ENCODE measurements at places on chromosomes 16 and 17.

GRCh38 chr16:46658925-46659324 is 30.1 kb downstream of the VPS35 start:
- DNase-seq: no peak

GRCh38 chr17:66865151-66865550 is 30.2 kb downstream of the CACNG5 start:
- DNase-seq: no peak

GRCh38 chr16:117379-118365 is 20.8 kb downstream of the NPRL3 start:
- DNase-seq: peak; percentile 44

DNA sequence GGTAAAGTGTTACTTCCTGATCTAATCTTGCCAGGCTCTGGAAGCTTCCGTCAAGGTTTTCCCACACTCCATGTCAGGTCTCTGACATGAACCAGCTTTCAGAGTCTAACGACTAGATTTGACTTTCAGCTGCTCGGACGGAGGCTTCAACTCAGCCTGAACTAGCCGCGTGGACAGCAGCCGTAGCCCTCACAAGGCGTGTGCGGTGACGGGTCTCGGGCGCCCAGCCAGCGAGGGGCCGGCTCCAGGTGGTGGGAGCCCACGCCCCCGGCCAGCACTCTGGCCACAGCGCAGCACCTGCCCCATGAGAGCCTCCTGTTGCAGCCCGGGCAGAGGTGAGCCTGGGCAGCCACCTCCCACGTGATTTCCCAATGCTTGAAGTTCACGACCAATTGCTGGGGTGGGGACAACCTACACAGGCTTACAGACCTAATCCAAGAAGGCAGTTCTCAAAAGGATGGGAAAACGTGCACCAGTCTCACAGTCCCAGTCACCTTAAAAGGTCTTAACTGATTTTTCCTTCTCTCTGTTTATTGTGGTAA is 45.5 kb downstream of the TBC1D16 start:
- no peak for DNase-seq

DNA sequence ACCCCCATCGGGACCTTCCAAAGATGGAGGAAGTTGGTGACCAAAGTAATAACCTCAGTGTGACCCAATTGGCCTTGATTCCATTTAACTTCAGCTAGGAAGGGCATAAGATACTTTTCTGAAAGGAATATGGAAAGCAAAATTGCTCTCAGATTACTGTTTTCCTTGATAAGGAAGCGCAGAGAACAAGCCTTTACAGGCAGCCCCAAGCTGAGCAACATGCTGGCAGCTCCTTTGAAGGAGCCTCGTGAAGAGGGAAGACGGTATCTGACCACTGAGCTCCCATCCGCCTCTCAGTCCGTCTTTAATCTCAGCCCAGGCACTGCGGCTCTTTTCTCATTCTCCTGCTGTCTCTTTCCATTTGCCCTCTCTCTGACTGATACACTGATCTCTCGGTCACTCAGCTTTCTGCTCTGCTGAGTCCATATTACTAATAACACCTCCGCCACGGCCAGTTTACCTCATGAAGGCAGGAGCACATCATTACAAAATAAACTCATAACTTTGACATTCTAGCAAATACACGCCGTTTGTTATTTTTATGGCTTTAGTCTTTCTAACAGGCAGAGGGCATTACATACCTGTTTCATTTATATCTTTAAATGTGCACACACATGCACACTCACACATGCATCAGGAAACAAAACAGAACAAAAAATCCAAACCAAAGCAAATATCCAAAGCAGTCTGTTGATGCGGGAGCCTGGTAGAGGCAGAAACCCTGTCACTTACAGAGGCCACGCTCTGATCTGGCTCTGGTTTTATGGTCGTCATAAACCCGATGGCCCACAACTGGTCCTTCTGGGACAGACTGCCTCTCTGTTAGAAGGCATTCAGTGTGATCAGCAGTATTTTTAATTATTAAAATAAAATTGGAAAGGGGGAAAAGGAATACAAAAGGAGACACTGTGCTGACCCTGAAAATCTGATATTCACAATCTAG is 183.2 kb downstream of the AATF start:
- no peak for DNase-seq

GRCh38 chr16:1673424-1674151 is 4.5 kb upstream of the JPT2 start:
- DNase-seq: no peak

DNA sequence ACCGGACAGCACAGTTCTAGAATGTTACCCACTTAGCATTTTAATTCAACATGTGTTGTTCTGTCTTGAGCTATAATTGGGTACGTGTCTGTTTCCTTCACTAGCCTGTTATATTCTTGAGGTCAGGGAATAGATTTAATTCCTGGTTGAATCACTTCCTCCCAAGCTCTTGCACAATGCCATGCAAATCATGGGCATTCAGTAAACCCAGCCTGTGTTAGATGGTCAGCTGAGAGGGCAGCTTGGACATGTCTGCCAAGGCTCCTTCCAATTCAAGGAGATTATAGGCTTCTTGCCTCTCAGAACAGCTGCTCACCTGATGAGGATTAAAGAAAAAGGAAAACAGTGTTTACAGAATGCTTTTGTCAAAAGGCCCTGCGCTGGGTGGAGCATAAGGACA is 12.6 kb downstream of the C1QTNF1 start:
- no peak for DNase-seq

DNA sequence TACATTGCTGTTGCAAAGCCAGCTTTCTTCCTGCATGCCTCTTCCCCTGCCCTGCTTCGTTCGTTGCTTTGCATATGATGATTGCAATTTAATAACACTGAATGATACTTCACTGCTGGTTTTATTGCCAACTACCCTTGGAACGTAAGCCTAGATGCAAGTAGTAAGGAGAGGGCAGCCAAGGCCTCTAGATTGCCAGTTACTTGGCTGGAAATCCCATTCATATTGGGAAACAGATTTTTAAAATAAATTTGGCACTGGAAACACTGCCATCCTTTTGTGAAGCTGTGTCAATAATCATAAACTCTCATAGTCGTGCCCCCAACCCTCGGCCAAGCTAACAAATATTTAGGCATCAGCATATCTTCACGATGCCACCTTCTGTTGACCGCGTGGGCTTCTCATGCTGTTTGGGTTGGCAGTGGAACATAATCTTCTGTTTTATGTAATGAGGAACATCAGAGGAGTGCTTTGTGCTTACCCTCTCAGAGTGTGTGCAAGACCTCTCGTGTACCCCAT is 86.5 kb downstream of the MAP2K6 start:
- DNase-seq: no peak

DNA sequence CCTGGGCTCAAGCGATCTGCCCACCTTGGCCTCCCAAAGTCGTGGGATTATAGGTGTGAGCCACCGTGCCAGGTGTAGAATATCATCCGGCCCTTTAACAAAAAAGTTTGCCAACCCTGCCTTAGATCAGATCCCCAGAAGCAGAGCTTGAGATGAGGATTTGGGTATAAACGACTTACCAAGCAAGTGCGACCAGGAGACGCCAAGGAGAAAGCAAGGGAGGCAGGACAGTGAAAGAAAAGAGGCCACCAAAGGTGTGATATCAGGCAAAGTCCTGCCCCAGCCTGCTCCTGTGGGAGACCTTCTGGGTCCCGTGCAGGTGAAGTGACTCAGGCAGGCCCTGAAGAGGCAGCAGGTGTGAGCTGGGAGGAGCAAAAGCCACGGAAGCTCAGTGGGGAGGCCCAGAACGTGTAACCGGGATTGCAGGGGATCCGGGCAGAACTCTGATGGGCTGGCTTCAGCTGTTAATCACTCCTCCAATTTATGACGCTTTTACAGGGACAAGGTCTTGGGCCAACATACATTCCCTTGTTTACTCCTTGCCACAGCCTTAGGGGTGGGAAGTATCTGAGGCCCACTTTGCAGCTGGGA is 14.1 kb upstream of the CALB2 start:
- DNase-seq: no peak
